Smooth muscle cell of the pulmonary artery (primary cell): ENCODE measurements at places on chromosomes 1 and 21. TPM values are rescaled to one million over a fixed set of nuclear protein-coding genes. Genes with fewer than 3 reads are reported as not detected.

EIF4G3 gene
- total RNA-seq: 70.8 and 76.4 TPM in 2 replicates

MPZL1 gene
- 134 and 138 TPM in 2 replicates for total RNA-seq

ZMYND12 gene
- total RNA-seq: 1.3 and 1.9 TPM in 2 replicates

FMN2 gene
- total RNA-seq: 17.4 and 21.0 TPM in 2 replicates

IQCC gene
- 1.4 and 1.7 TPM in 2 replicates for total RNA-seq

VTCN1 gene
- not detected in 2 replicates for total RNA-seq

C1orf167 gene
- 0.20 TPM in 2 replicates for total RNA-seq

KANK4 gene
- total RNA-seq: 0.07 and 5.3 TPM in 2 replicates

FOXE3 gene
- not detected in 2 replicates for total RNA-seq

ODF2L gene
- 13.9 and 21.6 TPM in 2 replicates for total RNA-seq

PGBD5 gene
- total RNA-seq: 0.17 and 0.20 TPM in 2 replicates

BRDT gene
- not detected in 2 replicates for total RNA-seq

PODN gene
- total RNA-seq: 16.0 and 20.9 TPM in 2 replicates

NTNG1 gene
- total RNA-seq: 1.6 and 6.4 TPM in 2 replicates

YBX1 gene
- 566 and 628 TPM in 2 replicates for total RNA-seq

FCMR gene
- 0.13 TPM in 1 of 2 replicates, not detected in the other for total RNA-seq

RABIF gene
- 4.9 and 5.8 TPM in 2 replicates for total RNA-seq

RPTN gene
- total RNA-seq: not detected in 2 replicates

SPRR2B gene
- total RNA-seq: not detected in 2 replicates

GJB3 gene
- 0.07 TPM in 1 of 2 replicates, not detected in the other for total RNA-seq

MGST3 gene
- total RNA-seq: 179 and 205 TPM in 2 replicates

KPRP gene
- not detected in 2 replicates for total RNA-seq

ERICH3 gene
- total RNA-seq: not detected in 2 replicates

CFHR4 gene
- not detected in 2 replicates for total RNA-seq

ZNF672 gene
- total RNA-seq: 19.6 and 22.9 TPM in 2 replicates

TRIM45 gene
- 1.9 and 3.3 TPM in 2 replicates for total RNA-seq

FAM110D gene
- not detected in 2 replicates for total RNA-seq

CSDE1 gene
- 1,004 and 1,694 TPM in 2 replicates for total RNA-seq

LHX4 gene
- under 0.01 and 0.07 TPM in 2 replicates for total RNA-seq

FAM163A gene
- under 0.01 TPM in 1 of 2 replicates, not detected in the other for total RNA-seq

CYYR1 gene
- under 0.01 TPM in 1 of 2 replicates, not detected in the other for total RNA-seq

CYP4B1 gene
- not detected in 2 replicates for total RNA-seq

GUCA2B gene
- total RNA-seq: not detected in 2 replicates

NOTCH2 gene
- 234 and 252 TPM in 2 replicates for total RNA-seq
